ENCODE measurements at places on chromosomes 5 and 9. TPM values are rescaled to one million over a fixed set of nuclear protein-coding genes. Genes with fewer than 3 reads are reported as not detected.

The PARP8 gene
- total RNA-seq, result 0.13 TPM

The TICAM2 gene
- 1.1 TPM for total RNA-seq

The LYRM7 gene
- total RNA-seq, result 4.3 TPM

The GRM6 gene
- total RNA-seq, result not detected

The PTGDS gene
- 0.59 TPM for total RNA-seq

The NMUR2 gene
- total RNA-seq, result 0.09 TPM

The CDO1 gene
- total RNA-seq, result not detected

The SAXO1 gene
- not detected for total RNA-seq

The ASPN gene
- not detected for total RNA-seq

The AFAP1L1 gene
- total RNA-seq, result 8.1 TPM

The CYLC2 gene
- total RNA-seq, result not detected

The CSF1R gene
- 0.22 TPM for total RNA-seq

The ESM1 gene
- total RNA-seq, result not detected

The TMC1 gene
- not detected for total RNA-seq

The AGXT2 gene
- total RNA-seq, result not detected

The FOXD4L6 gene
- total RNA-seq, result not detected

The ACOT12 gene
- total RNA-seq, result not detected

The SEC61B gene
- 365 TPM for total RNA-seq
